NCI-H524 (cell line): ENCODE measurements at places on chromosomes 16 and 17.

DNA sequence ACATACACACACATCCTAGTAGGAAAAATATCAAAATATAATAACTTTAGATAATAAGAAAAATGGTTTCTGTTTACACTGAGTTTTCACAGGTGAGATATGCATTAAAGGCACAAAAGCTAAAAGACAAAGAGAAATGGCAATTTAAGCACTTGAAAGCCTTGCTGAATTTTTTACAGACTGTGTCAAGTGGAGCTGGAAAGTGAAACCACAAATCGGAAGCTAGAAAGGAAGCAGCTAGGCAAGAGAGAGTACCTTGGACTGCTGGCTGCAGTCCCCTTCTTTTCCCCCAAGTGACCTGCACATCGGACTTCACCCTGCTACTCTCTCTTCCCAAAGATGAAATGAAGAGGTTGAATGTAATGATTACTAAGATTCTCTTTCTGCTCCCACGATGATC, 135.1 kb downstream of the CDH13 start:
- no peak for DNase-seq

- DNase-seq = no peak
Observed at GRCh38 chr16:3164121-3164991, 23.6 kb upstream of the OR1F1 start.

- DNase-seq = no peak
Observed at GRCh38 chr16:15641753-15642556, 999 bp downstream of the MARF1 start.

- DNase-seq = no peak
Observed at GRCh38 chr16:72809446-72809845, 238.5 kb downstream of the ZFHX3 start.

- no peak for DNase-seq
Observed at GRCh38 chr17:72922219-72922618, 170.3 kb downstream of the SLC39A11 start.
